CD4-positive, alpha-beta T cell (primary cell): ENCODE measurements at places on chromosomes 7 and 10.

DNA sequence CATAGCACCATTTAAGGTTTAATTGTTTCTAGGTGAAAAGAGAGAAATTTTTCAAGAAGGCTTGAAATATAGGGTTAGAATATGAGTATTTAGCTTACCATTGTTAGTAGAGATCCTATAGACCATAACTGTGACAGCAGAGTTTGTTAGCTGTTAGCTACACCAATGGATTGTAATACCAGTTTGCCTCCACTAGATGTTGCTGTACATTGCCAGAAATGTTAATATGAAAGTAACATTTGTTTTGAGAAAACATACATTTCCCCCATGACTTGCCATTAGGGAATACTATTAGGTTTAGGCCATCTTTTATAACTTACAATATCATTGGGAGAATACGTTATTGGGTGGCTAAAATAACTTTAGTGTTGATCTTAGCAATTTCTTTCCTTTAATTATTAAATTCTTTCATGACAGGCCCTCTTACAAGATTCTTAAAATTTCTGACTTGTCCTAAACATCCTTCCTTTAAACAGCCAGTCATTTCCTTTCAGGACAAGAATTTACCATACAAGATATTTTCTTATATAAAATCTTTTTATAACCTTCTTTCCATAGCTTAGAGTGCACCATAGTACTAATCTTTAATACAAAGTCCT lies 39.5 kb downstream of the ZNF117 start:
- no peak for DNase-seq

- DNase-seq, result no peak
Measured at GRCh38 chr7:101154693-101155102, 422 bp downstream of the AP1S1 start.

- DNase-seq, result no peak
Measured at GRCh38 chr10:10821926-10822325, 195.7 kb upstream of the CELF2 start.

- no peak for DNase-seq
Measured at GRCh38 chr7:140597428-140597949, 43.1 kb downstream of the DENND2A start.

DNA sequence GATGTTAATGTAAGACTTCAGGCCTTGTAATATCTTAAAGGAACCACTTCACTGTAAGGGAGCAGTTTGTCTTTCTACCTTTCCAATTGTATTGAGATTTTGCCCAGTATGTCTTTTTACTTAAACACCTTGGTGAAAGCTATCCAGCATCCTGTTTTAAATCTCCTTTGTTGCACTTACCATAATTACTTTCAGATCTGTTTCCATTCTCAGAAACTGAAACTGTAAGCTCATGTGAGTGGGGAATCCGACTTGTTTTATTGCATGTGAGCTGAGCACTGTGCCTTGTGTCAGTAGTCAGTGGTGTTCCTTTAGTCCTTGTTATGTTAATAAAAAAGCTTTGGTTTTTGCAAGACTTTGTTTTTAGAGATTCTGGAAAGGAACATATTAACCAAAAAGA lies 42.2 kb downstream of the BMPR1A start:
- DNase-seq, result no peak

GRCh38 chr10:70508912-70509756 lies 30.6 kb downstream of the PALD1 start:
- DNase-seq, result no peak

DNA sequence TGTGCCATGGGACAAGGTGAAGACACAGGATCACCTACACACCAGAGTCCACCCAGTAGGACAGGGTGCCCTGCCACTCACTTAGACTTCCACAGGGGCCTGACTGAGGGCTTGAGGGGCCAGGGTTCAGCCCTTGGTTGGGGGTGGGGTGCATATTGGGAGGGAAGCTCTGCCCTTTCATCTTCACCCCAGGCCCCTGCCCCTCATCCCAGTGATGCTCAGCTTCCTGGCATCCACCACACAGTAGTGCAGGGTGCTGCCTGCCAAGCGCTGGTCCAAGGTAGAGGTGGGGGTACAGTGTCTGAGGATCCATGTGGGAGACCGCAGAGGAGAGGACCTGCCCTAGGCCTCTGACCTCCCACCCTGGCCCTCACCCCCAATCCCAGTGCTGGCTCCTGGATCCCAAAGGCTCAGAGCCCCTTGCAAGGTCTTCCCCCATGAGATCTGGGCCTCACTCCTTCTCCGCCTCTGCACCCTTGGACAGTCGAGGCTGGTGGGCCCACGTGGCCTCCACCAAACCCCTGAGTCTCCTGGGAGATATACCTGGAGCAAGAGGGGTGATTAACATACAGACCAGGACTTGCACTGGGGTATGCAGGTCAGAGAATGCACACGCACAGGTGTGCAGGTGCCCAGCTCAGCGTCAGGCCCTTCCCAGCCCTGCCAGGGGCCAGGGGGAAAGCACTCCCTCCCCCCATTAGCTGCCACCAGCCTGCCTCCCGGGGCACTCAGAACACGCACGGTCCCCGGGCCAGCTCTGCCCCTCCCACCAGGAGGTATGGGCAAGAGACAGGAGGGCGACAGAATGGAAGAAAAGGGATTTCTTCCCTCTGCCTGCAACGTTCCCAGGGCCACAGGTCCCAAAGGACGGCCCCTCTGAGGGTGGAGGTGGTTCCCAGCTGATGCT lies 8.6 kb upstream of the IRF5 start:
- no peak for DNase-seq

DNA sequence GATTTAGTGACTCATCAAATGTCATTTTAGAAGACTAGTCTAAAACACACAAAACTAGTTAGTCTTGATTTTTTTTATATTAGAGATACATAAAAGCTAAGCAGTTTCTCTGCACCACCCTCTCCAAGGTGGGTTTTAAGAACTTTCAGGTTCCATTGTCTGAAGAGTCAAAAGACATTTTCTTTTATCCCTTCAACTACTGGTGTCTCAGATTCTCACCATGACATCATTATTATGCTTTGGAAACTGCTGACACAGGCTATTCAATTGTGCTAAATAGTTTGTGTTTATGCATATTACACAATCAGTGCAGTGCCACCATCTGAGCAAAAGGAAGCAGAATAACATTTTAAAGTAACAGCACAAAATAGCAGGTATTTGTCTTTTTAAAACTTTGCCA lies 52.2 kb downstream of the IGF2BP3 start:
- no peak for DNase-seq

- DNase-seq, result peak; percentile 30
Measured at GRCh38 chr7:83976302-83976701, 218.3 kb downstream of the SEMA3A start.

- DNase-seq, result no peak
Measured at GRCh38 chr10:124943301-124944092, 1.6 kb downstream of the ZRANB1 start.

GRCh38 chr7:152149363-152149762 lies 123.9 kb downstream of the GALNT11 start:
- DNase-seq, result no peak

DNA sequence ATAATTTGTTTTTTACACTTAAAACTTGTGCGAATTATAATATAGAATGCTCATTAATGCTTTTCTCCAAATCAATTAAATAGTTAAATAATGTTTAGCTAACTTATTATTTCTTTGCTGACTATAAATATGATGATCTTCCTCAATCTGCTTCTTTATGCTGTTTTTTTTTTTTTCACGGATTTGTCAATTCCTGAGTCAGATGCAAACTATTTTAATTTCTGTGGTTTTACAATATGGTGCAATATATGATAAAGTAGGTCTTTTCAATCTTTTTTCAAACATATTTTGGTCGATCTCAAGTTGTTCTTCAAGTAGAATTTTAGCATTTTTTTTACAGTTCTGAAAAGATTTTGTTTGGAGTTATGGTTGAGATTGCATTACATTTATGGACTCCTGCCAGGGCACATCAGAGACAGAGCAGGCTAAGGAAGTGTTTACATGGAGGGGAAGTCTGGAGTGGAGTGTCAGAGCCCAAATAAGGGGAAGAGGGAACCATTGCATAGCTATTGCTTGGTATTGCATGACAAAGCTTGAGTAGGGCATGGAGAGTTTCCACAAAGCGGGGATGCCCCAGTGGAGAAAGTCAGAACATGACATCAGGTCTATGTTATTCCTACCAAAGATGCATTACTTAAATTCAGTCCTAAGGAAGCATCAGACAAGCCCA lies 204.4 kb downstream of the OTUD1 start:
- DNase-seq, result no peak

DNA sequence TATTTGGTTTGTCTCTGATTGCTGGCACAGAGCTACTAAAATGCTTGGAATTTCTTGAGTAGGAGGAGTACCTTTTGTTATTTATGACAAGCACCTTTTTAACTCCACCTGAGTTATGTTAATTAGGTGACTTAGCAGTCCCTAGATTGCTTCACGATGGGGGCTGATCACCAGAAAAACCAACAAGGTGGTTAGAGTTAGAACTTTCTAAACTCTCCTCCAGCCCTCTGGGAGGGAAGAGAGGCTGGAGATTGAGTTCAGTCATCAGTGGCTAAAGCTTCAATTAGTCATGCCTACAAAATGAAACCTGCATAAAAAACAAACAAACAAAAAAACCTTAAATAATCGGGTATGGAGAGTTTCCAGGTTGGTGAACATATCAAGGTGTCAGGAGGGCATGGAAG lies 23.6 kb upstream of the ING3 start:
- DNase-seq, result no peak

- no peak for DNase-seq
Measured at GRCh38 chr10:29811751-29812427, 177.1 kb upstream of the SVIL start.

DNA sequence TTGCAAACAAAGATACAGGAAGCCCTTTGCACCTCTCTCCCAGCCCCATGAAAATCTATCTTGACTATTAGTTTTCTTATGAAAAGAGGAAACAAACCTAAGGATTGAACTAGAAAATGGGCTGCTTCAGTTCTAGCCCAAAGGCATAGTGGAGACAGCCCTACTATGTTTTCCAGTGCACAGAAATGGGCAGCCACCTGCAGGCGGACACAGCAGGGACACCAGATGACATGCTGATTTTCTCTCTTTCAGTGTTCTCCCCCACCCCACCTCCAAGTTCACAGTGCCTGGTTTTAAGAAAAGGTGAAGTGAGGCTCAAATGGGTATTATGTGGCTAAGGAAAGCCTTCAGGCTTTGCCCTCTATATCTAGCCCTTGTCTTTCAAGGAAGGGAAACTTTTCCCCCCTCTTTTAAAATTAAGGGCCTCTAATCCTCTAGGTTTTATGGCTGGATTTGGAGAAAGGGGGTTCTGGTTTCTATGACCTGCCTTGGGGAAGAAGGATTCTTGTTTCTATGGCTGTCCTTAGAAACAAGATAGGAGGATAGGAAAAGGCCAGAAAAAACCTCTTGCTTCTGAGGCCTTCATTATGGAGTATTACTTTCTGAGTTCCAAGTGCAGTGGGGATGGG lies 23.5 kb upstream of the DDX50 start:
- DNase-seq, result no peak

- no peak for DNase-seq
Measured at GRCh38 chr7:28151965-28152364, 28.6 kb downstream of the JAZF1 start.

DNA sequence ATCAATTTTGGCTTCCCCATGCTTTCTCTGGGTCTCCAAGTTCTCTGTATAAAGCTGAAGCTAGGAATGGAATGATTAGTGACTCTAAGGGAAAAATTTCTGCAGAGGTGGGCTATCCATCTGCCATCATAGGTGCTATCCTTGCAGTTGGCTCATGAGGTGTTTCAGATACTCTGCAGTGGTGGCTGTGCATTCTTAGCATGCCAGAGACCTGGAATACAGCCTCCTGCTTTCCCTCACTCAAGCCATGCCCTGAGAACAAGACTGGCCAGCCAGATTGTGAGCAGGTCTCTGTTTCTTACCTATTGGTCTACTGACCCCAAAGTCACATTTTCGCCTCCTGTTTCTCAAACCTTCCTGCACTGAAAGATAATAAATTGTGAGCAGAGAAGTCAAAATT lies 719.6 kb downstream of the CCSER2 start:
- DNase-seq, result no peak

- no peak for DNase-seq
Measured at GRCh38 chr10:55410415-55410885, 609.4 kb upstream of the PCDH15 start.

- DNase-seq, result no peak
Measured at GRCh38 chr7:107972075-107972482, 30.9 kb downstream of the LAMB1 start.

DNA sequence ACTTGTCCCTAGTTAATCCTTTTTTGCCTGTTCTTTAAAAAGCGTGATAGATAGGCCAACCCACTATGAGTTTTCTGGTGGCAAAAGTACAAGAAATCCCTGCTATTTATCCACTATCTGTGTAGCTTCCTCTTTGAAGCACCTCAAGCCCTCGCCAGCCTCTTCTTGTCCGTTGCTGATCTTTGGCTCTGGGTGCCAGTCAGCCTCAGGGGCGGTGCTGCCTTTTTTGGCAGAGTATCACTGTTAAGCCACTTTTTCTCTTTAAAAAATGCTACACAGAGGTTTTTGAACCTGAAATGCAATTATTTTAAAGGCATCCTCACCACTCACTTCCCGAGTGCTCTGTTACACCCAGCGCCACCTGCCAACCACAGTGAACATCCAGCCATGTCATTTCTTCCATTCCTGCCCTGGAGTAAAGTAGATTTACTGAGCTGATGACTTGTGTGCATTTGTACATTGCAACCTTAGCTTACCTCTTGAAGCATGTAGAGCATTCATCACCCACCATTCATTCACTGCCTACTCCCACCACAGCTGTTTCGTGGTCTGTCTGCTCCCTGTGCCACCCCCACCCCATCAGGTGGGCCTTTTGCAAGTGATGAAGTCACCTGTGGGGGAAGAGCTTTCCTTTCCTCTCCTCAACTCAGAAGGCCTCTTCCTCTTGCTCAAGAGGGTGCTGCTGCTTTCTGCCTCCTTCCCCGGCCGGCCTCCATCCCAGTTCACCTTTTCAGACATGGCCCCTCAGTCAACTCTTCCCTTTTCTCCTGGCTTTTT lies 414.2 kb upstream of the GALNT17 start:
- DNase-seq, result no peak

DNA sequence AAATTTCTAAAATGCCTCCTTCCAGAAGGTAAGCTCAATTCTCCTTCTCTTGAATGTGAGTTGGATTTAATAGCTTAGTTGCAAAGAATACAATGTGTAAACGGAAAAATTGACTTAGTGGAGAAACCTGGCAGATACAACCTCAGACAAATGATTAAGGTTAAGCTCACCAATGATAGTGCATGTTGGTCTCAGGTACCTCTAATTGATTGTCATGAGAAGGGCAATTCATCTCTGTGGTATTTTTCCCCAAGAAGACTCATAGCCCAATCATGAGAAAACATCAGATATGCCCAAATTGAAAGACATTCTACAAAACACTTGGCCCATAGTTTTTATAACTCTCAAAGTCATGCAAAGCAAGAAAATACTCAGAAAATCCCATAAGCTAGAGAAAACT lies 36.2 kb upstream of the TMEM106B start:
- no peak for DNase-seq

- DNase-seq, result no peak
Measured at GRCh38 chr10:72068126-72068765, 20.1 kb downstream of the SPOCK2 start.
